ENCODE measurements at places on chromosomes 5 and 9. TPM values are rescaled to one million over a fixed set of nuclear protein-coding genes. Genes with fewer than 3 reads are reported as not detected.

DNA sequence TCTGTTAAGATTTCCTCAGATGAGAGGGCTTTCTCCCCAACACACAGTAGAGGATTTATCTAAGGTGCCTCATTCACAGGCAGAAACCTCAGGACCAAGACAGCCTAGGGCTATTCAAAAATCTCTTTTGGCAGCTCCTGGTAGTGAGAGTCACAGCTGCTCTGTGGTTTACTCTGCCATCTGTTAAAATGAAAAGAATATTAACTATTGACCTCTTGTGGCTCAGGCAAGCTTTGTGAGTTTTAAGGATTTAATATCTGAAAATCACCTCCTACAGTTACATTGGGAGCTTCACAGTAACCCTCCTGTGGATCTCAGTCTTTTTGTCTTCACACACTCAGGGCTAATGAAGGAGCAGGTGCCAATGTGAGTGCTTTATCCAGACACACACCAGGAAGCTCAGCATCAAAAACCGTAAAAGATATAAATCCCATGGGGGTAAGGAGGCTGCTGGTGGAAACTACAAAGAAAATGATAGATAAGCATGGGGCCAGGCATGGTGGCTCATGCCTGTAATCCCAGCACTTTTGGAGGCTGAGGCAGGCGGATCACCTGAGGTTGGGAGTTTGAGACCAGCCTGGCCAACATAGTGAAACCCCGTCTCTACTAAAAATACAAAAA is 29.7 kb downstream of the PPP1R2B start:
- no peak for DNase-seq

GRCh38 chr9:133199648-133200321 is 9.3 kb downstream of the OBP2B start:
- no peak for DNase-seq

Gene TCF7
- 0.57 TPM for total RNA-seq

Gene GLRA1
- total RNA-seq, result not detected

DNA sequence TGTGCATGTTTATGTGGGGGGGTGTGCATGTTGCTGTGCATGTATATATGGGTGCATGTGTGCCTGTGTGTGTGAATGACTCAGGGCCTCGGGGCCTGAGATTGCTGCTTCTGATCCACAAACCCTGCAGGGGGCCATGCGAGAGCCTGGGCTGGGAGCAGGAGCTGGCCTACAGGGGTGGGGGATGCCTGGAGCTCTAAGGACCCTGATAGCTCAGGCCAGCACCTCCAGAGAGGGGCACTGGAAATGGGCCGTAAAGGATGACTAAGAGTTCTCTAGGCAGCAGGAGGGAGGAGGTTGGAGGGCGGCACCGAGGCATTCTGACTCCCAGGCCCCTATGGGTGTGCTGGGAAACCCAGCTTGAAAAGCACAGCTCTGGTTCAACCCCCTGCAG is 6.9 kb upstream of the UBAC1 start:
- DNase-seq, result no peak

GRCh38 chr5:95925939-95926338 is 35.7 kb downstream of the ELL2 start:
- DNase-seq, result no peak

DNA sequence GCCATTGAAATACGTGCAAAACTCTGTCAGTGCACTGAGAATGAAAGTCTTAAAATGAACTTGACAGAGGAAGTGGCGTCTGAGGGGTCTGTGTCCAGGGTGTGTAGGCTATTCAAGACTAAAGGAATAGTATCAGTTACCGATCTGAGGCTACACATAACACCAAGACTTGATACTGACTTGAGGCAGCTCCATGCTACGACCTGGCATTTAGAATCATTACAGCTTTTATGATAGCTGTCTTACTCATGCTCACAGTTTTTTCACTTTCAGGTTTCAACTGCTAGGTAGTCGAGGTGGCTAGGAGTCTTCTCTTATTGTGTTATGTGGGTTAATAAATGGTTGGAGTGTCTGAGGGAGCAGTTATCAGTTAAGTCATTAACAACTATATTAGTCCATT is 92.8 kb upstream of the SLCO6A1 start:
- DNase-seq, result no peak

DNA sequence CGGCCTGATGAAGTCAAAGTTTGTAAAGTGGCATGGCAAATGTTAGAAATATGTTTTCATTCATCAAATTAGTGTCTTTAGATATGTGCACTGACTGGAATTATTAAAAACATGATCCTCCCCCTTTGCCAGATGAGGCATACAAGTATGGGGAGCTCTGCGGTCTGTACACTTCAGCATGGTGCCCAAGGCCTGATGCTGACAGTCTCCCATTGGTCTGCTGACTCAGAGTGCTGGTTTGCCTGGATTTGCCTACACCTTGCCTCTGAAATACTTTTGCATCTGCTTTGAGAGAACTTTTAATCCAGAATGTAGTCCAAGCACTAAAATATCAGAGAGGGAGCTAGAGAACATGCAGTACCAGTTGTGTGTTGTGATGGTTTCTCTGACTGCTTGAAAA is 354.3 kb upstream of the ACTBL2 start:
- no peak for DNase-seq

DNA sequence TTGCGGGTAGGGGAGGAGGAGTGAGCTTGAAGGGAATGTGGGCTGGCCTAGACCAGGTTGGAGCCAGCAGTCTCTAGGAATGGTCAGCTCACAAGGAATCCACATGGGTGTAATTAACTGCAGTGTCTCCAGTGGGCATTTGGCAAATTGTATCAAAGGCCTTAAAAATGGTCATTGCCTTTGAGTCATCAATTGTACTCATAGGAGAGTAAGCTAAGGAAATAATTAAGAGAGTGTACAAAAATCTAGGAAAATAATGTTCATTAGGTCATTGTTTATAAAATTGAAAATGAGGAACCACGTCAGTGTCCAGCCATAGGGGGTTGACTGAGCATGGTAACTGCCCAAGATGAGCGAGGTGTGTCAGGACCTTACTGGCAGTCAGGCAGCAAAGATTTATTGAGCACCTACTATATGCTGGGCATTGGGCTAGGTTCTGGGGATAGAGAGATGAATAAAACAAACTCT is 29.8 kb upstream of the RPL26L1 start:
- no peak for DNase-seq

Gene TMEM250
- total RNA-seq, result 34.0 TPM

GRCh38 chr5:108093186-108093585 is 288.7 kb downstream of the FBXL17 start:
- DNase-seq, result no peak

Gene TOMM5
- total RNA-seq, result 77.2 TPM

Gene PCDHGB6
- total RNA-seq, result 71.5 TPM

Gene FCN1
- not detected for total RNA-seq

Gene GRM6
- not detected for total RNA-seq

Data from osteocyte (in vitro differentiated cells).